ENCODE measurements at places on chromosomes 3 and 15.

- no peak for DNase-seq
Observed at GRCh38 chr15:84919106-84919667, 34.7 kb downstream of the SLC28A1 start.

DNA sequence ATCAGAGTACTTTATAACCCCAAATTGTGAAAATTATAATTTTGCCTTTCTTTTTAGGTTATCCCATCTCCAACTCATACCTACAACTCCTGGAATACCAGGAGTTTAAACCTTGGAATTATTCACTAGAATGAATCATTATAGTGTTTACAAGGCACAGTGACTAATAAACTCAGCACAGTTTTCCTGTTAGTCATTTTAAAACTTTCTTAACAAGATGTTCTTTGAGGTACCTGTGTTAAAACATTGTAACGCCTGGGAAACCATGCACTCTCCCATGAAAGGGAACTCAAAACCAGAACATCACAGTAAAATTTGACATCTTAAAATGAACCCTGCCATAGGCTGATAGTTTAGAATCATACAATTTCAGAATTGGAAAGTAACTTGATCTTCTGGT lies 132.4 kb upstream of the OSTN start:
- no peak for DNase-seq

DNA sequence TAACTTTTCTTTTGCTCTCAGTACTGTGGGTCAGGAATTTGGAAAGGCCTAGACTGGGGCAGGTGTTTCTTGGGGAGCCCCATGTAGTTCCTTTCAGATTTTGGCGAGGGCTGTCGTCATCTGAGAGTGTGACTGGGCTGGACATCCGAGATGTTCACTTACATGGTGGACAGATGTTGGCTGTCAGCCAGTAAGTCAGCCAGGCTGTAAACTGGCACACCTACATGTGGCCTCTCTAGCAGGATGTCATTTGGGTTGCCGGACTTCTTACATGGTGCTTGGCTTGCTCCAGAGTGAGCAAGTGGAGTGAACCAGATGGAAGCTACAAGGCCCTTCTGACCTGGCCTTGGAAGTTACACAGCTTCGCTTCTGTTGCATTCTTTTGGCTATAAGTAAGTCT lies 20.7 kb downstream of the TATDN2 start:
- no peak for DNase-seq

DNA sequence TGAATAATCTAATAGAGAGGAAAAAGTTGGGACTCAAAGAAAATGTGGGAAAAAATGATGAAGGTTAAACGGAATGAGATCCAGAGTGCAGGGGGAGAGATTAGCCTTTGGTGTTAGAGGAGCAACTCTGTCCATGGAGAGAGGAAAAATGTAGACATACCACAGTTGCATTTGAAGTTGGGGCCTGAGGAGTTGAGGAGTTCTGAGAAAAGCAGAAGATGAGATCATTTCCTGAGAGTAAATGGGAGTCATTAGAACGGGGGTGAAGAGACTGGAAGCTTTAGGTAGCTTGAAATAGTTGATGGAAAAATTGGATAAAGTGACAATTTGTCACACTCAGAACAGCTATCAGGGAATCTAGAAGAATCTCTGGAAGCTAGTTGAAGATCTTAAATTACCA lies 7.3 kb downstream of the CCR5AS start:
- no peak for DNase-seq

DNA sequence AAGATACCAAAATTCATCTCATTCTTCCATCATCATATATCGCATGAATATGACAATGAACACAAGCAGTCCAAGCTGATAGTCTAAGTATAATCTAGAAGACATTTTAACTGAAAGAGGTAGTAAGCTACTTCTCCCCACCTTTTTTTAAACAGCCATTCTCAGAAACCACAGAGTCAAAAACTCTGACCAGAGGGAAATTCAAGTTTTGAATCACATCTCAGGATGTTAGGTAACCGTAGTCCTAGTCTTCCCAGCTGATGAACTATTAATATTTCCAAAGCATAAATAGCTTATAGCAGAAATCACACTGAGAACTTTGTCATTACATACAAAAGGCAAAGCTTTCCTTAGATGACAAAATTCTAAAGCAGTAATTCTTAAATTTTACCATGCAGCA lies 25.8 kb downstream of the NPTN start:
- DNase-seq = no peak

DNA sequence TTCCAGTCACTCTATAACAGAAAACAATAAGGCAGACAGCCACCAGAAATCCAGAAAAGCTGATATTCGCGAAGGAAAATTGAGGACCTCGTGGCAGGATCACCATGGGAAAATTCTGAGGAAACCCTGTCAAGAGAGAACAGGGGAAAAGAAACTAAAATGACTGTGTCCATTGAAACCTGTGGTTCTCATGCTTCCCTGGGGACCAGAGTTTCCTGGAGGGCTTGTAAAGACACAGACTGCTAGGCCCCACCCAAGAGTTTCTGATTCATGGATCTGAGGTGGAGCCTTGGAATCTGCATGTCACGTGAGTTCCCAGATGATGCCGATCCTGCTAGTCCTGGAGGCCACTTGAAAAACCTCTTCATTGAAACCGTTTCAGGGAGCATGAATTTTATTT lies 420.5 kb downstream of the EPHB1 start:
- DNase-seq = no peak

- DNase-seq = no peak
Observed at GRCh38 chr3:175386630-175387029, 527.5 kb downstream of the NAALADL2 start.

- no peak for DNase-seq
Observed at GRCh38 chr3:30324587-30324986, 281.8 kb upstream of the TGFBR2 start.

DNA sequence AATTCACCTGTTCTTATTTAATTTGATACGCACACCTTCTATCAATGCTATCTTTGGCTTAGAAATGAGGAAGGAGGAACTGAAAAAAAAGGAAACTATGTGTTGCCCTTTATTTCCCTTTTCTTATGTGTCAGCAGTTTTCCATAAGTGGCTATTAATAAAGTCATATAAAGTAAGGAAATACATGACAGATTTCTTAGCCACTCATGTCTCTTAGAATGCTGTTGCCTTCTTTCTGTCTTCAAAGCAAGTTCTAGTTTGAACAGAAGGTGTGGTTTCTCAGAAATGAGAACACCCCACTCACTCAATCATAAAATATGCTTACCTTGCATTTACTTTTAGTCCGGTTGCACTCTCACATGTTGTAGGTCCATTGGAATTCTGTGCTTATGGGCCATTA lies 640.5 kb upstream of the GRM7 start:
- DNase-seq = no peak

DNA sequence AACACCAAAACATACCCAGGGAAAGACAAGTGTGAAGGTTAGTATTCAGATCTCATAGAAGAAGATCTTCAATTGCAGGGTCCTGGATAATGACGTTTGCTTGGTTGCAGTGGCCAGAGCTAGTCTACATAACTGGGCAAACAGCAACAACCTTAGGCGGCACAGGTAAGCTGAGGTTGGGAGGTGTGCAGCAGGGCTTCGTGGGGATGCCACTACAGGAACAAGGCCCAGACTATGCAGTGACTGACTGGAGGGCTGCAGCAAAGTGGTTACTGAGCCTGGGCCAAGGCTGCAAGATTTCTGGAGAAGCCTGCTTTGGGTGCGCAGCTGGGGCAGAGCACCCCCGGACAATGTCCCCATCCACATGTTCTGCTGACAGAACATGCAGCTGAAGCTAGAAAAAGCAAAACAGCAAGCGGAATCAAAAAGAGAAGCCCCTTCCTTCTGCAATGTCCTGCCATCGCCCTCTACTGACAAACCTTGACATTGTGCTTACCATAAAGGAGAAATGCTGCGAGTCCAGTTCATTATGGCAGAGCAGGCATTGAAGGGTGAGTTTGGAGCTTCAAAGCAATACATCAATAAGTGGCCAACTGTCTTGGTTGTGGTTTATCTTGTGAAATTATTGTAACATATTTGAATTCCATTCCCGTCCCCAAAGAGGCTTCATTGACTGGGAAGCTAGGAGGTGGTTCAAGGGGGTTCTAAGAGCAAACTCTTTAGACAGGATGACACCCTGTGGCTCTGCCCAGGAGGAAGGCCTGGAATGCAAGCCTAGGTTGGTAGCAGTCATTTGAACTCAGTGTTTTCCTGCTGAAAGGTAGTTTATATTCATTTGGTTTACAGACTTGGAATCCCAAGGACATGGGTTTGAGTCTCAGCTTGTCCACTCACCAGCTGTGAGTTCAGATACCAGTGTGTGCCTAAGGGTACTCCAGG lies 217.0 kb downstream of the PDCD6IP start:
- no peak for DNase-seq

GRCh38 chr3:87200060-87200647 lies 27.0 kb upstream of the CHMP2B start:
- DNase-seq = no peak

GRCh38 chr3:188772886-188773285 lies 398.9 kb upstream of the TPRG1 start:
- no peak for DNase-seq

DNA sequence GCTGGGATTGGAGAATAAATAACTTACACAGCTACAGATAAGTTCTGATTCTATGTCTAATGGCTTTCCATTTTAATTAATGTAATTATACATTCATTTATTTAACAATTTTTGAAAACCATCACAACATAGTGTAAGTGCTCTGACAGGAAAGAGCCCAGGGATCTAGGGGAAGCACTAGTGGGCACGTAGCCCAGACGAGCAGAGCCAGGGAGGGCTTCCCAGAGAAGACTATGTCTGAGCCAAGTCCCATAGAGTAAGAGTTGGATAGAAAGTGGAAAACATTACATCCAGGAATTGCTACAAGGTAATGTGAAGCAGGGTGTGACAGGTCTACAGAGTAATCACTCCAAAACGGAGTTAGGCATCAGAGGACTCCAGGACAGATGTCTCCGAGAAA lies 2.9 kb upstream of the HGD start:
- no peak for DNase-seq

- DNase-seq = no peak
Observed at GRCh38 chr3:197426121-197426566, 127.7 kb upstream of the DLG1 start.

- DNase-seq = no peak
Observed at GRCh38 chr3:59641169-59641899, 591.5 kb upstream of the CFAP20DC start.

- no peak for DNase-seq
Observed at GRCh38 chr3:155382396-155383042, 89.0 kb upstream of the STRIT1 start.

GRCh38 chr15:39684233-39684632 lies 98.4 kb downstream of the FSIP1 start:
- DNase-seq = no peak

DNA sequence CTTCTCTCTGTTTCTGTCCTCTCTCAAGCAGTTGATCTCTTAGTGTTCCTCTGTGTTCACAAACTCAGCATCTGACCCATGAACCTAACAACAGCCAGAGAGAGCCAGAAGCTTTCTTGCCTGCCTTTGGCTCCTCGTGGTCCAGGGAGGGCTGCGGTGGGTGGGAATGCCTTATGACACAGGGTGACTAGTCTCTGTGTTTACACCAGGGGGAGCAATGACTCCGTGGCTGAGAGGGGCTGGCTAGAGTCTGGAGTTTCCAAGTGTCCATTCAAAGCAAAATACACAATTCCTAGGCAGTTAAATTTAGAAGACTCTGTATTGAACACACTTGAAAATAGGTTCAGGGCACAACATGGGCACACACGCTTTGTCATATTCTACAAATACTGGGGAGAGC lies 370.0 kb upstream of the FRG2C start:
- DNase-seq = no peak

DNA sequence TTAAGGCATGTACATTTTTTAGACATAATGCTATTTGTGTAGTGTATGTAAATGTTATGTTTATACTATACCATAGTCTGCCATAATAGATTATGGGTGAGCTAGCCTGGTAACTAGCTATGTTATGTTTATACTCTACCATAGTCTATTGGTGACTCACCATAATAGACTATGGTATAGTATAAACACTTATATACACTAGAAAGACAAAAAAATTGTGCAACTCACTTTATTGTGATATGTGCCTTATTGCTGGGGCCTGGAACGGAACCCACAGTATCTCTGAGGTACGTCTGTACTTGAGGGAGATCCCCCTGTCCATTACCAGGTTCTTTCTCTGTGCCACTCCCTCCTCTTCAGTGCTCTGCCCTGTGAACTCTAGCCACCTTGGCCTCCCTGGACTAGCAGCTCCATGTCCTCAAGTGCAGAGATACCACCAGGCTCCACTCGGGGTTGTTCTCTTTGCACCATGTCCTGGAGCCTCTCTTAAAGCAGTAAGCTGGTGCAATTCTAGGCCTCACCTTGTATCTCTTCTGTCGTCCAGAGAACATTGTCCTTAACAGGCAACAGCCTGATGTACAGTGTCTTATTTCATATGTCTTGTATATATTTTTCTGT lies 60.8 kb upstream of the PXYLP1 start:
- no peak for DNase-seq

GRCh38 chr3:13879946-13880810 lies at the start of gene WNT7A:
Gene WNT7A (minus strand): TSS chr3:13880071. CDS start chr3:13879816, 255 bp downstream.
- peak; percentile 58 for DNase-seq

GRCh38 chr3:187997490-187997889 lies 156.5 kb upstream of the LPP start:
- no peak for DNase-seq

GRCh38 chr15:101718896-101719295 lies 5.4 kb downstream of the TARS3 start:
- no peak for DNase-seq

DNA sequence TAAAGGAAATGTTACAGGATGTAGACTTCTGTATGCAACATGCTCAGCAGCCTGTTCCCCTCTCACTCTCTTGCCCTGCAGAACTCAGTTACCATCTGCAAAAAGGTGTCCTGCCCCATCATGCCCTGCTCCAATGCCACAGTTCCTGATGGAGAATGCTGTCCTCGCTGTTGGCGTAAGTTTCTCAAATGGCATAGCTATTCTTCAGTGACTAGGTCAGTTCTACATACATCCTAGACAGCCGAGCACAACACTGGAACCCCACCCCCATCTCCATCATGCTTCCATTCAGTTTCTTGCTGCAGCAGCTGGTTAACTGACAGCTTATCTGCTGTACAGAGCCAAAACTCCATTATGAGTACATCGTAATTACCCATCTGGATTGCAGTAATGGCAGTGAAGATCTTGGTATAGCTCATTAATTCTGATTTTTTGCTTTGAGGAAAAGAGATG lies 4.5 kb downstream of the THBS1 start:
- no peak for DNase-seq

- no peak for DNase-seq
Observed at GRCh38 chr3:148173851-148174250, 523.9 kb upstream of the AGTR1 start.

DNA sequence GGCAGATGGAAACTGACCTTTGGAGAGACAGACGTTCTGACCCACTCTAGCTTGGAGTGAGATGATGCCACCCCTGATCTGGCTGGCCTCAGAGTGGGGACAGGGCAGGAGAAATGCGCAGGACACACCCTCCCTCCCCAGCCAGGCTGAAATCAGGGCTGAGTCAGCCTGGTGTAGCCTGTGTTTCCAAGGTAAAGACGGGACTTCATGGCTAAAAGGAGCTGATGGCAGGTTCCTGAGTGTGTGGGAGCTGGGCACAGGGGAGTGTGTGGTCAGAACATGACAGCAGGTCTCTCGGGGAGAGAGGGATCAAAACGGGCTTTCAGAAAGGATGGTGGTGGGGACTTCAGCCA lies 14.6 kb upstream of the POLG start:
- DNase-seq = no peak
